SK-N-SH treated with all-trans-retinoic acid at 6 μM for 48 hours (cell line): ENCODE measurements at places on chromosomes 1 and 21.

DNA sequence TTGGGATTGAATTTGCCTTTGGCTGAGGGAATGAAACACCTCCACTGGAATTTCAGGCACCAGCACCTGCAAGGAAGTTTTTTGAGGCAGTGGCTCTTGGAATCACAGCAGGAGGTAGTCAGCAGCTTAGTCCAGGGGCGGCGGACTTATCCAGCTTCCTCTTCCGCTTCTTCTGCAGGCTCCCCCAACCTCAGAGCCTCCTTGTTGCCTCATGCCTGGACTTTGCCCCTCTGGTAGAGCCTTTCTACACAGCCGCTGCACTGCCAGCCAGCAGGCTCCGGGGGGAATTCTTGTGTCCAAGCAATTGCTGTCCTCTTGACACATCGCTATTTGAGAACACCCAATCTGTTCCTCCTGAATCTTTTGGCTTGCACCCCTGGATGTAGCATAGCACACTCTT, 4.4 kb upstream of the RHEX start:
- ATAC-seq, result no peak

DNA sequence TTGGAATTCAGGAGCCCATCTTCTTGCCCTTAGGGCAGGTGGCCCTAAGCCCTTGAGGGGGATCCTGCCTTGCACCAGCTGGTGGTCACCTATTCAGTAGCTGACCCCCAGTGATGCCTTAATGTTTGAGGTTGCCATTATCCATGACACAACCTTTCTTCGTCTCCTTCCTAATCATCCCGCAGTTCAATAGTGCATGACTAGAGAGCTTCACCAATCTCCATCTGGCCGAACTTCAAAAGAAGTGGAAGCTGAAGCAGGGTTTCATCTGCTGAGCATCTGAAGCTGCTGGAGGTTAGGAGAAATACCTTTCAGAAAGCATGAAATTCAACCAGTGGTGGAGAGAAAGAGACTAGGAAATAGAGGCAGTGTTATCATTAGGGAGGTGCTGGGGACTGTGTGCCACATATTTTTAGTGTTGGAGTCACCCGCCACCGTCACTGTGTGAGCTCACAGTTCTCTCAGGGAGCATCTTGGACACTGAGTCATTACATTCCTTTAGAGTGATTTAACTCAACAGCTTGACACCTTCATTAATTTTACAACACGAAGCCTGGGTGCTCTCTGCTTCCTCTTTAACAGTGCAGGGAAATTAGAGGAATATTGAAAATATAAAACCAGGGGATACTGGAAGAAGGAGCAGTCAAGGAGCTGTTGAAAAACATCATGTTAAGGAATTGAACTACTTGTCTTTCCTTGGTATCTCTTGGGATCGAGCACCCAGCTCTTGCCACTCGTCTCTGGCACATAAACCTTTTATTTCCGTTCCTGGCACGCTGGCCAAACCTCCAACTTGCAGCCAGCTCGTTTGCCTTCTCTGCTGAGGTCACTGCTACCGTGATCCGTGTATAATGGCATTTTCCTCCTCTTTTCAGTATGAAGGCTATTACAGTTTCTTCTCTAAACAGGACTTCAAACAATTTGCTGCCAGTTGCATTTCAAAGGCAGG, 53.6 kb downstream of the PEX14 start:
- ATAC-seq, result peak; percentile 88

DNA sequence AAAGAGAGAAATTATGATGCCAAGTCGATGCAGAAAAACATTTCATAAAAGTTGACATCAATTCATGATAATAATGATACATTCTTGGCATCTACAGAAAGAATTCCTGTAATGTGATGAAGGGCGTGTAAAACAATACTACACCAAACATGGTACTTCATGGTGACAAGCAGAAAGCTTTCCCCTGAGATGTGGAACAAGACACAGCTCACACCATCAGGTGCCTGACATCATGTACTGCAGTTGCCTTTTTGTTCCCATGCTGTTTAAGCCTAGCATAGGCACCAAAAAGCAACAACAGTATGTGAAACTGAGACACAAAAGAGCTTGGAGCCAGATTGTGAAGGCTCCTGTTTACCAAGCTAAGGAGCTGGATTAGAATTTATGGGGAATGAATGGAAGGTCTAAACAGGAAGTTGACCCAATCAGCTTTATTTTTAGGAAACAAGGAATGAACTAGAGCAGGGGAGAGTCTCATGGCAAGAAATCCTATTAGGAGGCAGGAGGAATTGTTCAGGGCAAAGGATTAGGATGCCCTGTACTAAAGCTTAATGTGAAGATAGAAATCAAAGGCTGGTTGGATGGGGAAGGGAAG, 67.2 kb downstream of the SYDE2 start:
- ATAC-seq, result no peak

DNA sequence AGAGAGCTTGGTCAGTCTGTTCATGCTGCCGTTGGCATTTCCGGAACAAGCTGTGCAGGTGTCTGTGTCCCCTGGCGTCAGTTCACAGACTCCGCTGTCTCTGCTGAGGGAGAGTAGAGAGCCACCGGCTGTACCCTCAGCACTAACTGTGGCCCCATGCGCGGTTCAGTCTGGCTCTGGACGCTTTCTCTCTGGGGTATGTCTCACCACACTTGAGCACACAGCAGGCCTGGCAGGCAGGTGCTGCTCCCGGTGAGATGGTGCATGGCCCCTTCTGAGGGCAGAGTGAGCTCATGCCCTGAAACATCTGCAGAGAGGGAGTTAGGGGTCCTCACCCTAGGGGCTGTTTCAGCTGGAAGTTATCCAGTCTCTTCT, 60.0 kb upstream of the TLR5 start:
- ATAC-seq, result no peak

DNA sequence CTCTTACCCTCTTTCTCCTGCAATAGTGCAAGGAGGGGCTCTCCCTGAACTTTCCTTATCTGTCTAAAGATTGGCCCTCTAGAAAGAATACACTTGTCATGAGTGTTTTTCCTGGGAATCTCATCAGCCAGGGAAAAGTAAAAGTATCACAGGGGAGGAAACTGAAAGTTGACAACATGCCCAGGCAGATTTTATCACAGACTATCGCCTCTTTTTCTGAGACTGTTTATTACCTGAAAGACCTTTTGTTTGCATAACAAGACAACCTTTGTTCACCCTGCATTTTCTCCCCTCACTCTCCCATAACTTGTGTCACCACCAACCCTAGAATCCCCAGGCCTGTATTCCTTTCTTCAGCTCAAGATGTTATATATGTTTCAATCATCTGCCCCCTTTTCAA, 794.7 kb upstream of the ADAMTS5 start:
- ATAC-seq, result no peak

DNA sequence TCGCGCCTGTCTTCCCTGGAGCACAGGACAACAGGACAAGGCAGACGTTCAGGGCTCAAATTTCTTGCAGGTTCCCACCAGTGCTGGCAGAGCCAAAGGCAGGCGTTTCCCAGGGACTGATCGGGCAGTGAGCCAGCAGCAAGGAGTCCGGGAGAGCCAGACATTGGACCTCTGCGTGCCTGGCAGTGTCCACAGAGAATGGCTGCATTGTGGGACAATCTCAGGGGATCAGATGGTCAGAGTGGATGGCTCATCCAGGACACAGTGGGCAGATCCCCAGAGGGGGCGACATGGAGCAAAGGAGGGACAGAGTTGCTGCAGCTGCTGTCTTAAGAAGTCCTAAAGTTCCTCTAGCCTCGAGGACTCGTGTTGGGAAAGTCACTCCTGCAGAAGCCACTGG, 4.6 kb downstream of the TMEM63A start:
- ATAC-seq, result peak; percentile 60

GRCh38 chr1:200302921-200303290, 106.9 kb downstream of the ZNF281 start:
- ATAC-seq, result peak; percentile 47; the same call in 2 of the 3 replicates

GRCh38 chr1:150521196-150521968, 5.8 kb downstream of the FALEC start:
- no peak for ATAC-seq

DNA sequence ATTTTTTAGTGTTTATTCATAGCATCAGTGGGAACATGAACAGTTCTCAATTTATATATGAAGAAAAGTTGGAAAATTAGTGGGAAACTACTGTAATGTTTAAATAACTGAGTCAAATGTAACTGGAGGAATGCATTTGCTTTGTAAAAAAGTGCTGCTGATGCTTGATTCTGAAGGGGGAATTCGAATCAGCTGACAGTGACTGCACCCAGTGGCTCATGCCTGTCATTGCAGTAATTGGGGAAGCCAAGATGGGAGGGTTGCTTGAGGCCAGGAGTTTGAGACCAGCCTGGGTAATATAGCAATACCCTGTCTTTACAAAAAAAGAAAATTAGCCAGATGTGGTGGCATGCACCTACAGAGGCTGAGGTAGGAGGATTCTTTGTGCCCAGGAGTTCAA, 398.4 kb downstream of the ZP4 start:
- no peak for ATAC-seq

- ATAC-seq, result peak; percentile 25; the same call in 1 of the 3 replicates
Measured at GRCh38 chr1:165560883-165561656, 17.3 kb downstream of the LRRC52 start.

GRCh38 chr1:44857446-44857845, 14.4 kb upstream of the PTCH2 start:
- no peak for ATAC-seq

- no peak for ATAC-seq
Measured at GRCh38 chr1:93638307-93638847, 43.3 kb downstream of the BCAR3 start.

- ATAC-seq, result no peak
Measured at GRCh38 chr21:41600116-41600515, 92.2 kb upstream of the TMPRSS2 start.

- no peak for ATAC-seq
Measured at GRCh38 chr1:234726359-234726943, 116.5 kb upstream of the IRF2BP2 start.

DNA sequence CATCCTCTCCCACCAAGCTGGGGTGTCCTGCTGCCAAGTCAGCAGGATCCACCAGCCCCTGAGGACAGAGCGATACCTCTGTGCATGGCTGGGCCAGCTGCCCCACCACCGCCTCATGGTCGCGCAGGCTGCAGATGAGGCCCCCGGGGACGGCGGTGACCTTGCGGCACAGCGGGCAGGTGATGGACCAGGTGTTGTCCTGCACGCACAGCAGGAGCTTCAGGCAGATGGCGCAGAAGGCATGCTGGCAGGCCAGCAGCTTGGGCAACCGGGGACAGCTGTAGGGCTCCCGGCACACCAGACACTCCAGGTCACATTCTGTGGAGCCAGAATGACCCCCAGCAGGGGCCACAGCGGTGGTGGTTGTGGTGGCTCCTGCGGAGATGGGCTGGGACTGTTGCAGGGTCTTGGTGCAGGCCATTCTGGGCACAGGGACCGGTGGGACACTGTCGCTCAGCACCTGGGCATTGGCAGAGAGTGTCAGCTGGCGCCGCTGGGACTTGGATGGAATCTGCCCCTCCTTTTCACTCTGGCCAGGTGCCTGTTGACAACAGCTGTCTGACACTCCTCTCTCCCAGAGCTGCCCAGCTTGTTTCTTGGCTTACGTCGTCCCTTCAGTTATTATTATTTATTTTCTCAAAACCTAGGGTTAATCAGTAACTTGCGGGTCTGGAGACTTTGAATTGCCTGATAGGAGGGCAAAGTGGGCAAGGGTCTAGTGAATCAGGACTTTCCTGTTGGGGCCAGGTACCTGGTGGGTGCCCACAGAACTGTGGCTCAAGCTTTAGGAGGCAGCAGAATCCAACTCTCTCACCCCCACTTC, at the start of gene RNF186:
Gene RNF186, minus strand, starts transcription at position 603 of the 823 bp plus-strand sequence. Its CDS starts 182 bp downstream, at position 421.
- no peak for ATAC-seq

GRCh38 chr1:12232221-12232620, 2.4 kb downstream of the VPS13D start:
- no peak for ATAC-seq

- ATAC-seq, result no peak
Measured at GRCh38 chr1:73980324-73981040, 217.5 kb downstream of the LRRIQ3 start.

DNA sequence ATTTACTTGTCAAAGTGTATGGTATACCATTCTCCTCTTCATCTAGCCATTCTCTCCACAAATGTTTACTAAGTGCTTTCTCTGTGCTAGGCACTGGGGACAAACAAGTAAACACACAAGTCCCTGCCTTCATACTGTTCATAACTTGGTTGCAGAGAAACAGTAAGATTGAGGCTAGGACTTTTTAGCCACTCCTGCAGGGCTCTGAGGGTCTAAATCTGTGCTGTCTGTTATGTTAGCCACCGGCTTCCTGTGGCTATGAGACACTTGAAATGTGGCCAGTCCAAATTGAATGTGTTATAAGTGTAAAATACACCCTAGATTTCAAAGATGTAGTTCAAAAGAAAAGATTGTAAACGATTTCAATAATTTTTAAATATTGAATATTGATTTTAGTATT, 50.2 kb downstream of the AZIN2 start:
- ATAC-seq, result no peak

GRCh38 chr1:52305417-52306226, 60.4 kb downstream of the CC2D1B start:
- ATAC-seq, result no peak

DNA sequence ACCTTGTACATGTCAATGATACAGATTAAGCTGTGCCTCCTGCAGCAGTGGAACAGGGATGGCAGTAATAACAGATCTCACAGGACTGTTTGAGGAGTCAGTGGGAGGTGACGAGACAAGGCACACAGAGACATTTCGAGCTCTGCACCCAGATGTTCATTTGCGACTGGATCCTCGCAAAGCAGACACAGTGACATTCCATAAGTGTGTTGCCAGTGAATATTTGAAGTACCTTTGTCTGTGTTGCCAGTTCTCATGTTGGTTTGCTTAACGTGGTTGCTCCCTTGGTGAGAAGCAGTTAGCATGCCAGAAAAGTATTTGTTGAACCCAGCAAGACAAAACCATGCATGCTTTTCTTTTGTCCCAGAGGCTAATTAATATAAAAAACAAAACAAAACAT, 67.0 kb downstream of the NID1 start:
- ATAC-seq, result no peak

- no peak for ATAC-seq
Measured at GRCh38 chr1:156894001-156894400, 483 bp downstream of the PEAR1 start.

- no peak for ATAC-seq
Measured at GRCh38 chr1:186884251-186884650, 55.5 kb downstream of the PLA2G4A start.

- no peak for ATAC-seq
Measured at GRCh38 chr1:153705484-153705883, 22.4 kb upstream of the INTS3 start.

DNA sequence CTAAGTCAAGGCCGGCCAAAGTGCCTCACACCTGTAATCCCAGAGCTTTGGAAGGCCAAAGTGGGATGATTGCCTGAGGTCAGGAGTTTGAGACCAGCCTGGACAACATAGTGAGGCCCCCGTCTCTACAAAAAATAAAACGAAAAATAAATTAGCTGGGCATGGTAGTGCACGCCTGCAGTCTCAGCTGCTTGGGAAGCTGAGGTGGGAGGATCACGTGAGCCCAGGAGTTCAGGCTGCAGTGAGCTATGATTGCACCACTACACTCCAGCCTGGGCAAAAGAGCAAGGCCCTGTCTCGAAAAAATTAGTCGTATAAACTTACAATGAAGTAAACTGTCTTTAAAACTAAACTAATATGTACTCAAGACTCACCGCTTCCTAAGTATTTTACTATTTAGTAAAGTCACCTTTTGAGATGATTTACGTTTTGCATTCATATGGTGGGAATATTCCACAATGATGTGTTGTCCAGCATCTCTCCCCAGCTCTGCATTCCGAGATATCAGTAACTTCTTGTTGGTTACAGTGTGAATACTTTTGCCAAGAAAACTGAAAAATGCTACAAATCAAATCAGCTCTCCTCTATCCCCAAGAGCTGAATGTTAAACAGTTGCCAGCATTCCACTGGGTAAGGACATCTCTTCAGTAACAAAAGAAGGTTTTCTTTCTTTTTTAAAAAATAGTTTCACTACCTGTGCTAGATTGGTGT, 84.9 kb upstream of the C21orf91 start:
- no peak; the same call in 2 of the 3 replicates for ATAC-seq

GRCh38 chr1:38700077-38700470, 159.5 kb downstream of the RRAGC start:
- ATAC-seq, result no peak
